Adipocyte (in vitro differentiated cells): ENCODE measurements at places on chromosomes 11 and 22.
A peak's percentile ranks its signal among the peaks of the same experiment; 100 is the strongest.

DNA sequence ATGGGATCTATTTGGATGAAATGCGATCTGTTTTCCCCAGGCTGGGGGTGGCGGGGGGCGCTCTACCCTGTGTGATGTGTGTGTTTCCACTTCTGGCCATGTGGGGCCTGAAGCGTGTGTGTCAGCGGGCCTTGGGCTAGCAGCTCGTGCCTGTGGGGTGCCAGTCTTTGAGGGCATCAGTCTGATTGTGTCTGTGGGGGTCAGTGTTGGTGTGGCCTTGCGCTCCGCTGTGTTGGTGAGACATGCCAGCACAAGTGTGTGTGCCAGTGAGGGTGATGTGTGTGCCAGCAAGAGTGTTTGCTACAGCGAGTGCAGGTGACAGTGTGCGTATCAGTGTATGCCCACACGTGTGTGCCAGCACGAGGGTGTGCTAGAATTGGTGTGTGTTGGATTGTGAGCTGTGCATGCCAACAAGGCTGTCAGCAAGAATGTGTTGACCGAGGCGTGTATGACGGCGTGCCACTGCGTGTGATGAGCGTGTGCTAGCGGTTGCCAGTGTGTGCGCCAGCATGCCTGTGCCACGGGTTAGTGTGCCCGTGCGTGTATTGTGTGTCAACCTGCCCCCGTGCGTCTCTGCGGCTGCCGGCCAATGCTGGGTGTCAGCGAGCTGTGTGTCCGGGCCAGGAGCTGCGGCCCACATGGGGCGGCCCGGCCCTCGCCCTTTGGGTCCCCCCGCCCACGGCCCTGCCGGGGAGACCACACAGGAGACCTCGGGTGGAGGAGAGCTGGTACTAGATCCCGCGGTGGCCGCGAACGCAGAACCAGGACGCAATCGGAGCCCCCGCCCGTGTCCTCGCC is 519 bp downstream of the ARRB1 start:
- peak; percentile 60 for DNase-seq

DNA sequence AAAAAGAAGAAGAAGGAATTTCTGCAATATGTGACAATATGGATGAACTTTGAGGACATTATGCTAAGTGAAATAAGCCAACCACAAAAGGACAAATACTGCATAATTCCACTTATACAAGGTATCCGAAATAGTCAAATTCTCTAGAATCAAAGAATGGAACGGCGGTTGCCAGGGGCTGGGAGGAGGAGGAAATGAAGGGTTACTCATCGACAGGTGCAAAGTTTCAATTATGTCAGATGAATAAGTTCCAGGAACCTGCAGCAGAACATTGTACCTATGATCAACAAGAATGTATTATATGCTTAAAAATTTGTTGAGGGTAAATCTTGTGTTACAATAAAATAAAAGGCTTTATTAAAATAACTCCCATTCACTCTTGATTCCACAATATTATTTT is 49.0 kb downstream of the SC5D start:
- no peak for DNase-seq

DNA sequence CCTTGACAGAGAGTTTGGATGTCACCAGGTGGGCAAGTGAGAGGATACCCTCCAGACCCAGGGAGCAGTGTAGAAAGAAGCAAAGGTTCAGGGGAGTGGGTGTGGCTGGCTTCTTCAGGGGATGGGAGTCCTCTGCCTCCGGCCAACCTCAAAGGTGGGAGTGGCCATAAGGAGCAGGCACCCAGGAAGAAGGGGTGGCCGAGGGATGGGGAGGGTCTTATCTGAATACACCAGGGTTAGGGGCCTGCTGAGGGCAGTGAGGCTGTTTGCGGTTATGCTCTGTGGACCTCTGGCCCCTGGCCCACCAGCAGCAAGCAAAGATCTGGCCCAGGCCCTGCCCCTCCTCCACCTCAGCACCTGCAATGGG is 6.2 kb downstream of the NFAM1 start:
- DNase-seq: no peak

GRCh38 chr11:108223348-108224149 is 682 bp downstream of the ATM start:
- DNase-seq: peak; percentile 43

GRCh38 chr22:11605468-11605981 is 3922.5 kb upstream of the OR11H1 start:
- no peak for DNase-seq

DNA sequence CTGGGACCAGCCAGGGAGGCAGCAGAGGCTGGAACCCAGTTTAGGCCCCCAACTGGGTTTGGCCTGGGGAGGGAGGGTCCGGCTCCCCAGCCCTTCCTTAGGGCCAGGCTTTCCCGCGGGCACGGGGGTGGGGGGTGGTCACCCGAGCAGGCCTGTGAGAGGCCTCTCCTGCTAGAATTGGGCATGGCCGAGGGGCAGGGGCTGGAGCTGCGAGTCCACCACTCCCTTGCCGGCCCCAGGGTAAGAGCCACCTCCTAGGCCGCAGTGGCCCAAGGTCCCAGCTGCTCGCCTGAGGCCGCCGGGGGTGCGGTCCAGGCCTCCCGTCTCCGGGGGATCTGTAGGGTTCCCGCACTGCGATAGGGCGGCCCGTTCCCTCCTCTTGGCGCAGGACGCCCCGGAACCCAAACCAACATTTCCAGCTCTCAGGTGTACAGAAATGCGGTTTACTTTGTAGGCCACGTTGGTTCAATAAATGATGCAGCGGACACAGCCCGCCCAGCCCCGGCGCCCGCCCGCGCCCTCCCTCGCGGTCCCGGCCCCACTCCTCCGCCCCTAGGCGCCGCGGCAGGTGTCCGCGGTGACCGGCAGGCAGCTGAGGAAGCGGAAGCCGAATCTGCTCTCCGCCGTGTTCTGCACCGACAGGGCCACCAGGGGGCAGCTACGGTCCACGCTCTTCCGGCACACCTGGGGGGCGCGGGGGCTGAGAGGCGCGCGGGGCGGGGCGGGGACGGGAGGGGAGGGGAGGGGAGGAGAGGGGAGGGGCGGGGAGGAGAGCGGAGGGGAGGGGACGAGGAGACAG is 5.9 kb downstream of the LMNTD2 start:
- DNase-seq: peak; percentile 74

GRCh38 chr22:33766091-33766490 is 154.2 kb downstream of the LARGE1 start:
- no peak for DNase-seq

GRCh38 chr11:76770642-76771445 is 12.3 kb upstream of the TSKU start:
- peak; percentile 92 for DNase-seq

- DNase-seq: no peak
Observed at GRCh38 chr11:81165164-81165563, 1568.5 kb downstream of the FAM181B start.

DNA sequence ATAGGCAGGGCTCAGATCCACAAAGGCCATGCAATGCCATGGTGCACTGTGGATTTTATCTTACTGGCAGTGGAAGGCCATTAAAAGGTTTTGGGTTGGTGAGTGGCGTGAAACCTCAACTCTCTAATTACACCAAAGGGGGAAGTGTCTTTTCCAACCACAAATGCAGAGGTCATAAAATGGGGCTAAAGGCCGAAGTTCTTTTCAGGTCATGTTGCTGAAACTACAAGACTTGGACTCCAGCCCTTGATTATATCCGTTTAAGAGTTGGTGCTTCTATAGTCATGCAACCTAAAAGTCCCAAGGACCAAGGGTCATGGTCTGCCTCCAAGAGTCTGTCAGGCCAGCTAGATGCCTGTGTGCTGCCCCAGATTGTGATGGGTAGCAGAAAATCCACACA is 434.3 kb downstream of the RAB38 start:
- no peak for DNase-seq

DNA sequence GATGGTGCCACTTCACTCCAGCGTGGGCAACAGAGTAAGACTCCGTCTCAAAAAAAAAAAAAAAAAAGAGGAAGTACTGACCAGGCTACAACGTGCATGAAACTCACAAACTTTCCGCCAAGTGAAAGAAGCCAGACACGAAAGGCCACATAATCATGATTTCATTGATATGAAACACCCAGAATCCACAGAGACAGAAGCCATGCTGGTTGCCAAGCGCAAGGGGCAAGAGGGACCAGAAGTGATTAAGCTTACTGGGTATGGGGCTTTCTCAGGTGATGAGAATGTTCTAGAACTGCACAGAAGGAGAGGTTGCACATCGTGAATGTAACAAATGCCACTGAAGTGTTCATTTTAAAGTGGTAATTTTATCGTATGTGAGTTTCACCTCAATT is 60.9 kb downstream of the CELSR1 start:
- no peak for DNase-seq

DNA sequence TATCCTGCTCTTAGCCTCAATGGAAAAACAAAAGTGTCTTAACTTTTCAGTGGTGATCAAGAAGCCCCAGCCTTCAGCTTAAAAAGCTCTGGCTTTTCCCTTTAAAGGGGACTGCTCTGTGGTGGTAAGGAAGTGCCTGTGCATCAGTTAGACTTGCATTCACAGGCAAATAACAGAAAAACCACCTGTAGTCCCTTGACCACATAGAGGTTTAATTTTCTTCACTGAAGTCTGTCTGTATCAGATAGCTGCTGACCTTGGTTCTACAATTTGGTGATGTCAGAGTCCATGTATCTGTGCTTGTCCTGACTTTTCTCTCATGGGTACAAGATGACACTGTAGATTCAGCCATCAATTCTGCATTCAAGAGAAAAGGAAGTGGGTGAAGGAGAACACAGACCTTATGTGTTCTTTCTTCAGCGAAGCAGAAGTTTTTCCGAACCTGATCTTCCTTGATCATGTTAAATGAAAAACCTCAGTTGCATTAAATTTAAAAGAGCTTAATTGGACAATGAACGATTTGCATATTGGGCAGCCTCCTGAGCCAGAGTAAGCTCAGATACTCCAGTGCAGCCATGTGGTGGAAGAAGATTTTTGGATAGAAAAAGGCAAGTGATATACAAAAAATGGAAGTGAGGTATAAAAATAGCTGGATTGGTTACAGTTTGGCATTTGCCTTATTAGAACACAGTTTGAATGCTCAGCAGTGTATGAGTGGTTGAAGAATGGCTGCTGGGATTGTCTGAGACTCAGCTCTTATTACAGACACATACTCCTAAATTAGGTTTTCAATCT is 43.2 kb upstream of the RDX start:
- no peak for DNase-seq

GRCh38 chr11:70572974-70573260 is 174.6 kb downstream of the CTTN start:
- DNase-seq: no peak

DNA sequence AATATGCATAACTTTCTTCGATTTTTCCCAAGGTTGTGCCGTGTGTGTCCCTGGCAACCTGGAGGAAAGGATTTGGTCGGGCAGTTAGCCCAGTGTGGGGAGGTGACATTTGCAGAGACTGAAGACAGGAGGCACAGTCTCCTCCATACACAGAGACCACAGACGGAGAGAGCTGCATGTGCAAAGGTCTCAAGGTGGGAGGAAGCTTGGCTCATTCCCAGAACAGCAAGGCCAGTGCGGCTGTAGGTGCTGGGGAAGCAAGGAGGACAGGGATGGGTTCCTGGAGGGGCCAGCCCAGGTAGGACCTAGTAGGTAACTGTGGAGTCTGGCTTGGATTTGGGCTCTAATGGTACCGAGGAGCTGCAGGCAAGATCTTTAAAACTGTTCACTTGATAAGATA is 20.7 kb upstream of the CPT1A start:
- no peak for DNase-seq

DNA sequence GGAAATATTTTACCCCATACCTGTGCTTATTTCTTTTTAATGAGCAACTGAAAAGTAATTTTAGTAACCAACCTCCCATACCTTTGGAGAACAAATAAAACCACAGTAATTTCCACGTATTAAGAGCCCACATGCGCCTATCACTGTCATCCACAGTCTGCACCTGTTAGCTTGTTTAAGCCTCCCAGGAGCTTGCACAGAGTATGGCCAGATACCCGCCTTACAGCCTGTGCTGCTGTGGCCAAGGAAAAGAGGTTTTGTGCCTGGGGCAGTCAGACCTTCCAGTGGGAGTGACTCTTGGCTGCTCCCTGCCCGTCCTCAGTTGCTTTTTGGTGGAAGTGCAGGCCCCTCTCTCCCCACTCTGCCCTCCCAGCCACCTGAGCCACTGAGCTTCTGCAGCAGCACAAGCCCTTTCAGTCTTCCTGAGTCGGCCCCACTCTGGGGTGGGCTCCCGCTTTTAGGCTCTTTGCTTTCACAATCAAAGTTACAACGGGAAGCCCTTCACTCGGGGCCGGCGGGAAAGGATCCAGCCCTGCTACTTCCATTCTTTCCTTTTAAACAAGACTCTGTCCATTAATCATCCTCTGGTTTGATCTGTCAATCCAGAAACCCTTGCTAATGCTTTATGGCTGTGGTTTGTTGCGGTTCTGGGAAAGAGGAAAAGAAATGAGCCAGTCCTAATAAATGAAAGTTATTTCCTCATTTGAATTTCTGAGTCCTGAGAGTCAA is 308.8 kb downstream of the TBC1D22A start:
- no peak for DNase-seq

GRCh38 chr11:111148953-111149352 is 96.6 kb upstream of the POU2AF2 start:
- DNase-seq: peak; percentile 48

- peak; percentile 26 for DNase-seq
Observed at GRCh38 chr11:7353100-7353499, 101.4 kb downstream of the SYT9 start.

GRCh38 chr11:132254906-132255305 is 884.5 kb downstream of the NTM start:
- no peak for DNase-seq

- DNase-seq: peak; percentile 48
Observed at GRCh38 chr22:26169315-26170111, at the start of gene SEZ6L. Gene SEZ6L, plus strand, starts transcription at chr22:26169462. Its CDS starts 208 bp downstream, at chr22:26169670.

GRCh38 chr11:128985880-128986279 is 43.2 kb upstream of the TP53AIP1 start:
- no peak for DNase-seq

GRCh38 chr11:119784421-119784820 is 55.4 kb upstream of the NECTIN1 start:
- DNase-seq: no peak

- peak; percentile 72 for DNase-seq
Observed at GRCh38 chr11:47724041-47724729, 9.0 kb upstream of the AGBL2 start.

GRCh38 chr11:115219376-115219775 is 284.8 kb downstream of the CADM1 start:
- DNase-seq: no peak

- peak; percentile 95 for DNase-seq
Observed at GRCh38 chr11:61954851-61955421, 4.8 kb downstream of the BEST1 start.

- no peak for DNase-seq
Observed at GRCh38 chr11:134584001-134584561, 172.0 kb upstream of the B3GAT1 start.

- no peak for DNase-seq
Observed at GRCh38 chr11:128625326-128625725, 38.0 kb upstream of the ETS1 start.
